RPMI7951 (cell line): ENCODE measurements at places on chromosomes 1 and 21. TPM values are rescaled to one million over a fixed set of nuclear protein-coding genes. Genes with fewer than 3 reads are reported as not detected.

Gene NBPF10
- 0.49 and 0.84 TPM in 2 replicates for total RNA-seq

DNA sequence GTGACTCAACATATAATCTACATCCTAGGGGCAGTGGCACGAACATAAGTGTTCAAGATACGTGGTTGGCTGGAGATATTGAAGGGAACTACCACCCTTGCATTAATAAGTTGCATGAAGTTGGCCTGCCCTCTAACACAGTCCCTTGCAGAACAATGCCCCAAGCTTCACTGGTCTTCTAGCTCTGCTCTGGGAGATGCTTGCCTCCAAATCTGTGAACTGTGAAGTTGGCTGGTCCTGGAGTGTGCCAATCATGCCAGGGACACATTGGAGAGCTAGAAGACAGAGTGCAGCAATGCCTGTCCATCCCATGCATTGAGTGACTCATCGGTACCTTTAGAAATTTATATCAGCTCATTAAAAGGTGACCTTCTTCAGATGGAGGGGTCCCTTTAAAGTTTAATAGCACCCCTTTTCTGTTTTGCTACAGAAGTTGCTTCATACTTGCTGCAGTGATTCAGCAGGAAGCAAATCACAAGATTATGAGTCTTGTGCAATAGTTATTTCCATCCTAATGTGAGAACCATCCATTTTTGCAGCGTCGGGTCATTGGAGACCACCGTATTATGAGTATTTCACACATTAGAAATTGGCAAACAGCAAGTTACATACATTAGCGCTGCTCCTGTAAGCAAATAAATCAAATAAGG lies 55.2 kb upstream of the KAZN start:
- no peak for DNase-seq

GRCh38 chr1:41913014-41913413 lies 5.7 kb downstream of the HIVEP3 start:
- DNase-seq: no peak

DNA sequence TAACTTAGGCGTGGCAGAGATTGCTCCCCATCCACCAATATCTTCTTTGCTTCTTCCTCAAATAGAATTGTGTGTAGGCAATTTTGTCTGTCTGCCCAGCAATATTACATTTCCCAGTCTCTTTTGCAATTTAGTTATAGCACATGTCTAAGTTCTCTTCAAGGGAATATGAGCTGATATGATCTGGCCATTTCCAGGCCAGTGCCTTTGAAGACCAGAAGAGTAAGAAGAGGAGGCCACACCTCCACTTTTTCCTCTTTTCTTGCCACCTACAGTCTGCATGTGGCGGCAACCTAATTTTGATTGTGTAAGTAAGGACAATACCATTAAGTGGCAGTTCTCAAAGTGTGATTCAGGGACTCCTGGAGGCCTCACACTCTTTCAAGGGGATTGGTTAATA lies 6.3 kb upstream of the RSBN1 start:
- no peak for DNase-seq

Gene PDPN
- 1.6 and 2.0 TPM in 2 replicates for total RNA-seq

DNA sequence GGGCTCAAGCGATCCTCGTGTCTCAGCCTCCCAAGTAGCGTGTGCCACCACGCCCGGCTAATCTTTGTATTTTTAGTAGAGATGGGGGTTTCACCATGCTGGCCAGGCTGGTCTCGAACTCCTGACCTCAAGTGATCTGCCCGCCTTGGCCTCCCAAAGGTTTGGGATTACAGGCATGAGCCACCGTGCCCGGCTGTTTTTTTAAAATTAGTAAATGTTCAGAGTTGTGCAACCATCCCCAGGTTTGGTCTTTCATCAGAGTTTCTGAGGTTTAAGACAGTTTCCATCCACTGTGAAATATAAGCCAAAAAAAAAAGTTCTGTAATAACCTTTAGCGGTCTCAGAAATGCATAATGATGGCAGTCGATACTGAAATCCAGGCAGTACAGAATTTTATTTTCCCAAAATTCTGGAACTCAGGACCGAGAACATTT lies 550 bp upstream of the SYT11 start:
- no peak for DNase-seq

- DNase-seq: no peak
Observed at GRCh38 chr1:198176179-198176578, 19.4 kb downstream of the NEK7 start.

Gene REN
- total RNA-seq: 0.29 and 0.72 TPM in 2 replicates

Gene TMEM240
- total RNA-seq: not detected in 2 replicates

DNA sequence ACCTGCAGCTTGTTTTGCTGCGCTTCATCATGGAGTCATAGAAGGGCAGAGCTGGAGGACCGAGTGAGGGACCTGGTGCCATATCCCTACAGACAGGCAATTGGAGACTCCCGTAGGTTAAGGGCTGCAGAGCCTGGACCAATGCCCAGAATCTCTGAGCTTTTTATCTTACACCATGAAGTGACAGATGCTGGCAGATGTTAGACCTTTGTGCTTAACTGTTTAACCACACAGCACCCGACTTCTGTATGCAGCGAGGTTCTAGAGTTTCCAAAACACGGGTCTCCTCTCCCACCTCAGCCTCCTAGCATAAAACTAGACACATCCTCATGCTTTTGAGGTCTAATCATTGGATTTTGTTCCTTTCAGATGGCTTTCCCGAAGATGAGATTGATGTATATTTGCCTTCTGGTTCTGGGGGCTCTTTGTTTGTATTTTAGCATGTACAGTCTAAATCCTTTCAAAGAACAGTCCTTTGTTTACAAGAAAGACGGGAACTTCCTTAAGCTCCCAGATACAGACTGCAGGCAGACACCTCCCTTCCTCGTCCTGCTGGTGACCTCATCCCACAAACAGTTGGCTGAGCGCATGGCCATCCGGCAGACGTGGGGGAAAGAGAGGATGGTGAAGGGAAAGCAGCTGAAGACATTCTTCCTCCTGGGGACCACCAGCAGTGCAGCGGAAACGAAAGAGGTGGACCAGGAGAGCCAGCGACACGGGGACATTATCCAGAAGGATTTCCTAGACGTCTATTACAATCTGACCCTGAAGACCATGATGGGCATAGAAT lies 47.6 kb downstream of the B3GALT5 start:
- DNase-seq: peak; percentile 85

DNA sequence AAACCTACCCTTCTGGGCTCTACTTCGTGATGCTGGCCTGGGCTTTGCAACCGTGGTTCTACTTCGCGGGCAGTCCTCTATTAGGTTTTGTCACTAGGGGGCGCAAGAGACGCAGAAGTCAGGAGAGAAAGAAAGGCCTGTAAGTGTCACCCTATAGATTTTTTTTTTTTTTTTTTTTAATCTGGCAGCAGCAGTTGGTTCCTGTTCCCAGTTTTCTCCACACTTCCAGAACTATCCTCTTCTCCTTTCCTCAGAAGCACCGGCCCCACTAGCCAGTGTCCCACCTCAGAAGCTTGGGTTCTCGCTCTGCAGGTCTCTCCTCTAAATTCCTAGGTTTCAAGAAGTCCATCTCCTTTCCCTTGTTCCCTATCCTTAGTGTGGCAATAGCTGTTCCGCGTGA lies 9.1 kb upstream of the LCE2D start:
- peak; percentile 39 for DNase-seq

GRCh38 chr1:186828611-186829454 lies at the start of gene PLA2G4A:
Gene PLA2G4A (plus strand): TSS chr1:186828949. CDS start chr1:186854355, 25,406 bp downstream.
- peak; percentile 63 for DNase-seq

GRCh38 chr1:32111040-32111623 lies 3.3 kb downstream of the KPNA6 start:
- DNase-seq: no peak

GRCh38 chr1:94031591-94031990 lies 89.4 kb downstream of the ABCA4 start:
- DNase-seq: no peak

- peak; percentile 10 for DNase-seq
Observed at GRCh38 chr1:161238039-161238473, at the start of gene NR1I3. Gene NR1I3 (minus strand): TSS chr1:161238203. CDS start chr1:161236565, 1,638 bp downstream.

GRCh38 chr21:37193676-37194075 lies 73.5 kb downstream of the VPS26C start:
- DNase-seq: no peak

DNA sequence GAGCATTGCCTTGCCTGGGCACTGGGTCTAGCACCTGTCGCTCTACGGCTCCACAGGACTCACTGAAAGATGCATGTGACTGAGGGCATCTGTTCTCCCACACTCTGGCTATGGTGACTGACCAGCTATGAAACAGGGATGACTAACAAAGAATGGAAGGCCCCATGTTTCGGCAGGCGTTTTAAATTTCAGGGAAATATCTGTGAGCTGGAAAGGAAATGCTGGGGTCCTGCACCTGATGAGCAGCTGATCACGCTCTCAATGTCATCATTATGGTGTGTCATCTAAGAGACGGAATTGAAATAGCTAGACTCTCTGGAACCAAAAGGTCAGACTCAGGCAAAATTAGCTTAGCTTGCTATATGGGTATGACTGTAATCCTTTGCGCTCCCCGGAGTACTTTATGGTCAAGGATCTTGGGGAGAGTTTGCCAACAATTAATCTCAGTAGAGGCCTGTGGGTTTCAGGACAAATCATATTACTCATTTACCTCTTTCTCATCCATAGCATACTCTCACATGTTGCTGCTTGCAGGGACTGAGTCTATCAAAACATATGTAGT lies 24.5 kb upstream of the PALMD start:
- no peak for DNase-seq

GRCh38 chr21:17793246-17794123 lies 25.7 kb downstream of the C21orf91 start:
- DNase-seq: peak; percentile 67

Gene MIB2
- 12.0 and 18.4 TPM in 2 replicates for total RNA-seq

Gene TBX19
- total RNA-seq: 0.29 and 0.84 TPM in 2 replicates

Gene SMPDL3B
- total RNA-seq: not detected in 2 replicates

DNA sequence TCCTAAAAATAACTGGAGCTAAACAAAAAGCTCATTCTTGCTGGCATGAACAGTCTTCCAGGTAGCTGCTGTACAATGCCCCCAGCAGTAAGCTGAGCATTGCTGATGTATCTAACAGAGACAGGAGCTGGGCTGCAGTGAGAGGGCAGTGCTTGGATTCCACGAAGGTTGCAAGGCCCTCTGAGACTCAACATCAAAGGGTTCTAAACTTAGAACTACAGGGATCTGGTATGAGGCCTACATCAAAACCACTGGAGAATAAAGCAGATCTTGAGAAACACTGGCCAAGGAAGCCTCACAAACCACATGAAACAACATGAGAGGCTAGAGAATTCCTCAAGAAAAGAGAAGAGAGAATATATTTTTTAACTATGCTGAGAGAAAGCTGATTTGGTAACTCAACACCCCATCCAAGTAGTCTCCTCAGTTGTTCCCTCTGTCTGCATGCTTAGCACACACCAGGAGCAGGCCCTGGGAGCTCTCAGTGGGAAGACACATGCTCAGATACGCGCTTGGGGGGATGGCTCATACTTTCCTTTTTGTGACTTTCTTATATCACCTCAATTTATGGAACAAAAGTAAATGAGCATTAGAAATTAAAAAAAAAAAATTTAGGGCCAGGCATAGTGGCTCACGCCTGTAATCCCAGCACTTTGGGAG lies 27.7 kb downstream of the DSTYK start:
- peak; percentile 60 for DNase-seq

Gene CD160
- not detected in 2 replicates for total RNA-seq

Gene TGFB2
- 11.3 and 18.7 TPM in 2 replicates for total RNA-seq

- peak; percentile 81 for DNase-seq
Observed at GRCh38 chr1:76942549-76942948, 75.3 kb downstream of the ST6GALNAC5 start.

GRCh38 chr1:36644556-36644955 lies 161.8 kb upstream of the CSF3R start:
- no peak for DNase-seq

- no peak for DNase-seq
Observed at GRCh38 chr1:45409276-45409675, 69.0 kb upstream of the MUTYH start.

GRCh38 chr1:157040802-157041201 lies 4.7 kb downstream of the ARHGEF11 start:
- peak; percentile 30 for DNase-seq

Gene MYBPH
- total RNA-seq: 0.48 and 1.4 TPM in 2 replicates

DNA sequence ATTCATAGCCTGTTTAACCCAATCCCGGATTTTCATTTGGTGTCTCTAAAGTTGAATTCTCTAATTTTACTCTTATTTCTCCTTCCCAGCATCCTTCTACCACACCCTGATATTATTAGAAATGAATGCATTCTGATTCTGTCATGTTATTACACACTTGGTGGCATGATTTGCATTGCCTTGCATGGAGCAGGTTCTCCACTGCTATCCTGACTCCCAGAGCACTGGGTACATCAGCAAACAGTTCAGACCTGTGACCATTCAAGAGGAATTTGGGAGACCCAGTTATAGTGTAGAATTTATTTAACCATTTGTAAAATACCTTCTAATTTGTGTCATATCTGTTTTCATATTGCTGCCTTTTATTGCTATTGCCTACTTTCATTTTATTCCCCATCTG lies 2.6 kb downstream of the LRRC8B start:
- no peak for DNase-seq

- no peak for DNase-seq
Observed at GRCh38 chr1:26323382-26323781, 5.6 kb downstream of the CD52 start.

DNA sequence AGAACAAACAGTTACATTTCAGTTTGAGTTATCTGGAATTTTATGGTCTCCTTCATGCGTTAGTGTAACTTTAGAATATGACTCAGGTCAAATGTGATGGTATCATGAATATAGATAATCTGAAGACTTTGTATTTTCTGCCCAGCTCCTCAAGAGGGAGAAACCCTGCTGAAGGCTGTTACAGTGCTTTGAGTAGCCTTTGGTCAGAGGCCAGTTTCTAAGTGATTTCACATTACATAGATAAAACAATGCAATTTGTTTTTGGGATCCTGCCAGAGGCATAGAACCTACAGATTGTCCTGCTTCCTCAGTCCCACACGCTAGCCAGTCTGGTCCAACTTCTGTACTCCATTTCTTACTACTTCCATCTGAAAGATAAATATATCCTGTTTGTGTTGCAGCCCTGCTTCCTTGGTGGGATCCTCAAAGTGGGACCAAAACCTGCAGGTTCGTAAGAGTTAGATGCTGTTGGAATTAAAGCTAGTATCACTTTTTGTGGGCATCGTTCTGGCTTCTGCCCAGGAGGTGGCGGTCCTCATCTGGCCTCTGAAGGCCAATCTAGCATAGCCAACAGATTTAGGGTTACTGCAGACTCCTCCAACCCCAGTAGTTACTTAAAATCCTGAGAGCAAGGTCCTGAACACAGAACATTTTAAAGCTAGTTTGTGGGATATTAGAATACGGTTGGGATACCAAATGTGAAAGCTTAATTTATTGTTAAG lies 645.8 kb upstream of the USP24 start:
- DNase-seq: peak; percentile 13

Gene SLC25A33
- 6.6 and 8.1 TPM in 2 replicates for total RNA-seq

Gene IFNAR1
- total RNA-seq: 16.7 and 19.3 TPM in 2 replicates

Gene OTUD3
- total RNA-seq: 3.1 and 4.3 TPM in 2 replicates

- no peak for DNase-seq
Observed at GRCh38 chr1:12594490-12594889, 23.5 kb downstream of the DHRS3 start.

- DNase-seq: no peak
Observed at GRCh38 chr21:29403922-29404538, 105.3 kb downstream of the BACH1 start.

GRCh38 chr1:185860311-185860710 lies 126.1 kb downstream of the HMCN1 start:
- peak; percentile 16 for DNase-seq
